ENCODE measurements at places on chromosomes 2 and 18.

- no peak for DNase-seq
Observed at GRCh38 chr18:46596119-46596518, 60.9 kb downstream of the LOXHD1 start.

GRCh38 chr2:178506949-178507348 is 26.7 kb downstream of the PLEKHA3 start:
- DNase-seq: no peak

DNA sequence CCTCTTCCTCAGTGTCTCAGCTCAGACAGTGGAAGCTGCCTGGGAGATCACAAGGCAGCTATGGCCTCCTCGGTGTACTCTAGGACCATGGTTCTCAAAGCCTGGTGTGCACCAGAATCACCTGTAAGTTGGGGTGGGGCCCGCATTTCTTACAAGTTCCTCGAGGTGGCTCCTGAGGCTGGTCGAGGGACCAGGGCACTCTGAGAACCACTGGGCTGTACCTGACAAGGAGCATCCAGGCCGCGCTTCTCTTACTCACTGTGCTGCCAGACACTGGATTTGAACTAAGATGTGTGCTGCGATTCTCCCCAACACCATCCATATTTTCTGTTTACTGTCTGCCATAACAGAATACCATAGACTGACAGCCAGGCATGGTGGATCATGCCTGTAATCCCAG is 59.5 kb downstream of the DIPK1C start:
- no peak for DNase-seq

- DNase-seq: no peak
Observed at GRCh38 chr2:150209746-150210145, 277.7 kb downstream of the RND3 start.

DNA sequence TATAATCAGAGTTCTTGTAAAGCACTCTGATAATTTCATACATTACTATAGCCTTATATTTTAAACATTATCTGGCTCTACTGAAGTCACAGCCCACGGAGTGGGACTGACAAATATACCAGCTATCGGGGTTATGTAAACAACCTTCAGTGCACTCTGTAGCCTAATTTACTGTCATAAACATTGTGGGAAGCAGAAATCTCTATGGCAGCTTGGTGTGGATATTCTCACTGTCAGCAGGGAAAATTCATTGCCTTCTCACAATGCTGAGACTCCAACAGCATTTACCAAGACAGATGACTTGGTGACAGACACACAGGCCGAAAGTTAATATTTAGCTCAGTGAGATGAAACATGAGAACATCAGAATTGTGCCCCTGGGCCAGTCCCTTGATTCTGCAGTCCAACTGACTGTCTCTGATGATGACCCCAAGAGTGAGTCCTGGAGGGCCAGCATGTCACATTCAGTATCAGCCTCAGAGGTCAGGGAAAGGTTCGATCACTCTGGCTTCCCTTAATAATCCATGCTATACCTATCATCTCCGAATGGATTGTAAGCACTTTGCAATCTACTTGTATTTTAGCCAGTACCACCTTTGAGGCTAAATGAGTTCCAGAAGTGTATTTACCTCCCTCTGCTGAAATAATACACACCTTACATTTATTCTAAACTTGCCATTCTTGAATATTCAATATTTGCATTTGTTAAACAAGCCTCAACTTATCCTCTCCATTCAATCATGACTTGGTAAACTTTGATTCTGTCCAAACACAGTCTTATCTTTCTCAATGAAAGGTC is 146.2 kb upstream of the OSR1 start:
- no peak for DNase-seq

- DNase-seq: no peak
Observed at GRCh38 chr2:30239986-30240752, 8.8 kb downstream of the LBH start.

- DNase-seq: no peak
Observed at GRCh38 chr2:149019768-149020167, 18.7 kb upstream of the LYPD6B start.

GRCh38 chr2:20231598-20232026 is 6.7 kb upstream of the SDC1 start:
- DNase-seq: no peak

DNA sequence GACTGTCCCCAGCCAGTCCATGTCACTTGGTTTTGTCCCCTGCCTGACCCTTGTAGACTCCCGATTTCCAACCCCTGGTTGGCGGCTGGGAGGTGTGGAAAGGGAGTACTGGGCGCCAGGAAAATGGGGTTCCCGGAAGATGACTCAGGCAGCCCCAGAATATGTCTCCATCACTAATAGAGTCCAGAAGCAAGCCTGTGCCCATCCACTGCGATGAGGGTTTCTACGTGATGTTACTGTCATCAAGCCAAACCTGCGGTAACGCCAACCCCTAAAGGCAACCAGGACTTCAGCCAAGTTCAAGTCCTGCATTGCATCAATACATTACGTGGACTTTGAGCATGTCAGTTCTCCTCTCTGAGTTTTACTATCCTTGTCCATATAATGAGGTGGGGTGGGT is 62.0 kb upstream of the TAF1B start:
- DNase-seq: no peak

DNA sequence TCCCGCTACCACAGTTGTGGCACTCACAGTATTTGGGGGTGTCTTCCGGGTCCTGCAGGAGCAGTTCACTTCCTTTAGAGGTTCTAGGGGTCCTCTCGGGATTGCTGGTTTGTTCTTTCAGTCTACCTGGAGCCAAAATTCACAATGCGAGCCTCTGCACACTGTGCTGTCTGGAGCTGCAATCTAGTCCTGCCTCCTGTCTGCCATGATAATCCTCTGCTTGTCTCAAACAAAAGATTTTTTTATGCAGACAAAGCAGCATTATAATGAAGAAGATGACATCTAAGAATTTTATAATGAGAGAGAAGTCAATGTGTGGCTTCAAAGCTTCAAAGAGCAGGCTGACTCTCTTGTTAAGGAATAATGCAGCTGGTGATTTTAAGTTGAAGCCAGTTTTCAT is 975.1 kb upstream of the GYPC start:
- no peak for DNase-seq

DNA sequence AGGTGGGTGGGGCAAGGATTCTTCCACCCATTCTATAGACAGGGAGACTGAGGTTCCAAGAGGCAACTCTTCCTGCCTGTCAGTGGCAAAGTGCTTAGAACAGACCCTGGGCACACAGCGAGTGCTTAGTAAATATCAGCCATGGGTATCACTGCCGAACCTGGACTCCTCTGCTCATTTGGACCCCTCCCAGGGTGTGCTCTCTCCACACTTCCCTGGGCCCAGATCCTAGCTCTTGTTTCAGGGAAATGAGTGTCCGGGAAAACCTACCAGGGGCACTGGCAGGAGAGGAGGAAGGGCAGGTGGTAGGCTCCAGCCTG is 136.3 kb downstream of the CYP26B1 start:
- DNase-seq: no peak

- DNase-seq: no peak
Observed at GRCh38 chr2:207405150-207405549, 124.6 kb upstream of the CREB1 start.

GRCh38 chr2:26243470-26244308 is 743 bp downstream of the HADHA start:
- peak; percentile 73 for DNase-seq

- DNase-seq: no peak
Observed at GRCh38 chr2:23705771-23706612, 220.9 kb downstream of the ATAD2B start.

- DNase-seq: no peak
Observed at GRCh38 chr2:100988630-100989417, 13.3 kb upstream of the RPL31 start.

DNA sequence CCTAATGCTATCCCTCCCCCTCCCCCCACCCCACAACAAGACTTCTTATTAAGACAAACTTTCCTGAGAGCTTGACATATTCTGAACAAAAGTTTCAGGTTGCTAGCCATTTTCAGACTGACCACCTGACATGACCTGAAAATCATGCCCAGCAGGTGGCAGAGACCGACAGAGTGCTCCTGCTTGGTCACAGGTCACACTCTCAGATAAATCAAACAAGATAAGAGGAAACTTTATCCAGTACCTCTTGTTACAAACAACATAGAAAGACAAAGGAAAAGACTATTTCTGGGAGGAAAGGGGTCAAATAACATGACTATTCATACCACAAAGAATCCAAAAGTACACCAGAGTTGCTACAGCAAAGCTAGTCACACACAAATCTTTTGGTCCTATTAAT is 107.4 kb downstream of the TMEM200C start:
- no peak for DNase-seq

- DNase-seq: no peak
Observed at GRCh38 chr2:149538138-149538833, 49.3 kb downstream of the MMADHC start.

DNA sequence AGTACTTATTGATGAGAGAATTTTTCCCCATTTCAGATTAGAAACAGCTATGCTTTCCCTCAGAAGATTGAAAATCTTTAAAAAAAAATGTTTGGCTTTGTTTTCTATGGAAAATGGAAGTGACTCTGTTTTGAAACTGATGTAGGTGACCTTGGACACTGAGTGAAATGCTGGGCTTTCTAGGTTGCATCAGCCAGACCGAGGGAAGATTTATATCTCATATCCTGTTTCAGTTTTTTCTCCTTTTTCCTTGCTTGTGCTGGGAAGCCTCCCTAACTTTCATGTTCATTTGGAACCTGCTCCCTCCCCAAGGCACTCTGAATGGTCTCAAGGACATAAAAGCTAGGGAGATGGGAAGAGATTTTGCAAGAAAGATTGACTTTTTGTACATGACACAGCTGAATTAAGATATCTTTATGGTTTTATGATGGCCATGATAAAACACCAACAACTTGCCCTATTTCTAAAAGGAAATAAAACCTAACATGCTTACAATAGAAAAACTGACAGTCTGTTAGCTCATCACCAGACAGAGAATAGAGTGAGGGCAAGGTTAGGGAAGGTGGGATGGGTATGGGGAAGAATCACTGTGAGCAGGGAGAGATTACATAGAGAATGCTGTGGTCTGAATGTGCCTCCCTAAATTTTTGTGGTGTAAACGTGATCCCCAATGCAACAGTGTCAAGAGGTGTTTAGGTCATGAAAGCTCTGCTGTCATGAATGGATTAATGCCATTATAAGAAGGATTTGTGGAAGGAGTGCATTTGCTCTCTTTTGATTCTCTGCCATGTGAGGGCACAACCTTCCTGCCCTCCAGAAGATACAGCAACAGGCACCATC is 249.7 kb downstream of the TPGS2 start:
- no peak for DNase-seq

DNA sequence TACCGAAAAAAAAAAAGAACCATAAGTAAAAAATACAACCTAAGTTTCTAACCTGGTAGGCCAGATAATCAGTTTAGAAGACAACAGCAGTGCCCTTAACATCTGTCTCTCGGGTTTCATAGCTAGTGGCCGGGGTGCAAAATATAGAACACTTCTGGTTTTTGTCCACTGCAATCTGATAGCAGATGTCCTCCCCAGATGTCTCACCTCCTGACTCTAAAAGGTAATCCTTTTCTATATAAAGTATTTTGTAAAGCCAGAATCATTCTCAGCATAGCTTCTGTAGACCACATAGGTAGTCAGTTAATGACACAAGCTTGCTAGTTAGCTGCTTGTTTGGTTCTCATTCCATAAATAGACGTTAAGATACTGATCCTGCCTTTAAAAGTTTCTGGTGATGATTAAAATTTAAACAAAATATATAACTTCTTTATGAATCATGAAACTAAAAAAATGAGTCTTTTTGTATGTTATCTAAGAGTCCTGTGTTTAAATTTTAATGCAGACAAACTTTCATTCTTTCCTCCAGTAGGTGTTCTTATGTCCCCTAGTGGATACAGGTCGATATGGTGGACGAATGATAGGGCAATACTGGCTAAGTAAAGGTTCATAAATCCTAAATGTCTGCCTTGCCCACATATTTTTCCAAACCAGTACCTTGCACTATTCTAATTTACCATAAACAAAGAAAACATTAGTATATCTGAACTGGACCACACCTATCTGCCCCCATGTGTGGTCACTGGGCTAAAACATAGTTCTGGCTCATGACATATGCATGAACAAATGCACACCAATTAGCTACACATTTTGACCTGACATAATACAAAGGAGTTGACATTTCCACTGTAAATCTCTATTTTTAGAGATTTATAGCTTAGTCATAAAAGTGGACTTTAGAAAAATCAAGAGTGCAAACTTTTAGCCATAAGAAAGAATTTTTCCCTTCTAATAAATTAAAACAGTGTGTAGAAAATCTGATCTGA is 171.0 kb downstream of the SRBD1 start:
- DNase-seq: peak; percentile 17

DNA sequence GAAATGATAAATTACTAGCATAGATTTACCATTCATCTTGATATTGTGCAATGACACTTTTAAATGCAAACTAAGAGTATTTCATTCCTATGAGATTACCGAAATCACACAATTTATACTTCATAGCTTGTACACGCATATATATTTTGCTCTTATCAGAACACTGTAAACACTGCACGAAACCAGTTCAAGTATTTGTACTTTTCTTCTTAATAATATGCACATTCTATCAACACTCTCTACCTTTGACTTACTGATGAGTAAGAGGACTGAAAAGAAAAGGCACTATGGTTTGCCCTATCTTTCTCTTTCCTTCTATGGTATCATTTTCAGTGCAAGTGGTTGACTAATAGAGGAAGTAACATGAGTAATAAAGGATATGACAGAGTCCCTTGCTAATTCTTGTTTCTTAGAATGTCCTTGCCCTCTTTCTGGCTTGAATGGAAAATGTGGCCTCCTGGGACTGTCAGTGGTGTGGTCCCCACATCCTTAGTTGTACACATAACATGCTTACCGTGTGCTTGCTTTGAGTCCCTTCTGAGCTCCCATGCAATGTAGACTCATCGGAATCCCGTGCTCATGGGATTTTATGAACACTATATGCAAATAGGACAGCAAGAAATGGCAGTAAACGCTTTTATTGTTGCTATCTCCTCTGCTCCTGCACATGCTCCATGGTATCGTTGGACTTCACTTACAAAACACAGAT is 363.5 kb upstream of the TNP1 start:
- DNase-seq: peak; percentile 71

GRCh38 chr18:8623549-8624106 is 14.4 kb downstream of the RAB12 start:
- DNase-seq: peak; percentile 31

DNA sequence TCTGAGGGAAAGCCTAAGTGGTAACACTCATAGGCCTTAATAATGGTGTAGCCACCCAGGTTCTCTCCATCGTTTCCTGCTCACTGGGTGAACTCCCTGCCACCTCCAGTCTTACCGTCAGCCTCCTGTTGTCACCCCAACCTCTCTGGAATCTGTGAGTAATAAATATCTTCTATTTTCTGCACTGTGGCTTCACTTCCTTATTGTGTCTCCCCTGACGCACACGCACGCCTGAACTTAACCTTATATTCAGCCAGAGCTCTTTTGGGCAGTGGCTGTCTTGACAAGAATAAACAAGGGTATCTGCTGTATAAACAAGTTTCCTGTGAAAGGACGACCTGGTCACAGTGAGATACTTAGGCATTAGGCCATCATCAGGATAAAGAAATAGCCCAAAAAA is 467.2 kb downstream of the SPAG16 start:
- no peak for DNase-seq

DNA sequence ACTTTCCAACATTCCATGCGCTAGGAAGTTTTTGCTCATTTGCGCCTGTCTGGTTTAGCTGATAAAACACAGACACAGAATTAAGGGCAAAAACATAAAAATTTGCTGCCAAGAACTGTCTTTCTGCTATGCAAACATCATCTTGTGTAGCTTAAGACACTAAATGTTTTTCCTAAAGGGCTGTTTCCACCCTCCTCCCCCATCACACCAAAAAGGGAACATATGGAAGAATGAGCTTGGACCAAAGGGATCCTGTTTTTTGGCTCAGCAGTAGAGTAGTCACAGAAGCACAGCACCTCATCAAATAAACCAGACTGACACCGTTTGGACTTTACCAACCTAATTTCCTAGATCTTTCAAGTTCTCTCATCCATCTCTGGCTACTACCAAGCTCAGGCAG is 210.1 kb downstream of the ZNF521 start:
- DNase-seq: no peak

Measured in hematopoietic multipotent progenitor cell treated with erythropoietin and hydrocortisone succinate and interleukin-3 and kit ligand, for 8 days (in vitro differentiated cells).